ENCODE measurements at places on chromosomes 16 and 17.

- DNase-seq = no peak
Observed at GRCh38 chr17:78315355-78316114, 44.3 kb downstream of the SOCS3 start.

GRCh38 chr17:42848093-42848492, 2.9 kb upstream of the AOC3 start:
- no peak for DNase-seq

- DNase-seq = peak; percentile 4
Observed at GRCh38 chr17:50593321-50593720, 32.8 kb downstream of the CACNA1G start.

DNA sequence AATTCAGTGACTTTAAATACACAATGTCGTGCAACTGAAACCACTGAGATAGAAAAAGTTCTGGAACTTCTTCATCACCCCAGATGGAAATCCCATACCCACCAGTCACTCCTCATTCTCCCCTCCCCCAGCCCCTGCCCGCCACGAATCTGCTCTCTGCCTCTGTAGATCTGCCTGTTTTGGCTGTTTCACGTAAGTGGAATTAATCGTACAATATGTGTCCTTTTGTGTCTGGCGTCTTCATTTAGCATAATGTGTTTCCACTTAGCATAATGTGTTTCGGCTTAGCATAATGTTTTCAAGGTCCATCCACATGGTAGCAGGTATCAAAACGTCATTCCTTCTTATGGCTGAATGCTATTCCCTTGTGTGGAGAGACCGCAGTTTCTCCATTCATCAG, 3.5 kb upstream of the SPPL2C start:
- DNase-seq = no peak

DNA sequence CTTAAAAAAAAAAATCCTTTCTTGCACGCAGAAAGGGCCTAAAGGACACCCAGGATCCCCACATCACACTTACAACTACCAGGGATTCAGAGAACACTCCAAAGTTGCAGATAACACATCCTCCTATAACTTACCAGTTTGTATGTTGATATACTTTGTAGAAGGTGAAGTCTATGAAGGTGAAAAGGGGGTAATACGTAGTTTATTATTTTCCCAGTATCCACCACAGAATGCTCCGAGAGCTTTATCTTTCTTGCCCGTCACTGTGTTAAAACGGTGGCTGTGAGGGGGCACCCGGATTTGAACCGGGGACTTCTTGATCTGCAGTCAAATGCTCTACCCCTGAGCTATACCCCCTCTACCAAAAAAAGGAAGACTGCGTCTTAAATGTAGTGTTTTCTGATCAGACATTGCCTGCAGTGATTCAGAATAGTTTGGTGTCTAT, 7.9 kb upstream of the RPL23 start:
- DNase-seq = no peak

- no peak for DNase-seq
Observed at GRCh38 chr16:74580833-74581232, 26.1 kb downstream of the GLG1 start.

DNA sequence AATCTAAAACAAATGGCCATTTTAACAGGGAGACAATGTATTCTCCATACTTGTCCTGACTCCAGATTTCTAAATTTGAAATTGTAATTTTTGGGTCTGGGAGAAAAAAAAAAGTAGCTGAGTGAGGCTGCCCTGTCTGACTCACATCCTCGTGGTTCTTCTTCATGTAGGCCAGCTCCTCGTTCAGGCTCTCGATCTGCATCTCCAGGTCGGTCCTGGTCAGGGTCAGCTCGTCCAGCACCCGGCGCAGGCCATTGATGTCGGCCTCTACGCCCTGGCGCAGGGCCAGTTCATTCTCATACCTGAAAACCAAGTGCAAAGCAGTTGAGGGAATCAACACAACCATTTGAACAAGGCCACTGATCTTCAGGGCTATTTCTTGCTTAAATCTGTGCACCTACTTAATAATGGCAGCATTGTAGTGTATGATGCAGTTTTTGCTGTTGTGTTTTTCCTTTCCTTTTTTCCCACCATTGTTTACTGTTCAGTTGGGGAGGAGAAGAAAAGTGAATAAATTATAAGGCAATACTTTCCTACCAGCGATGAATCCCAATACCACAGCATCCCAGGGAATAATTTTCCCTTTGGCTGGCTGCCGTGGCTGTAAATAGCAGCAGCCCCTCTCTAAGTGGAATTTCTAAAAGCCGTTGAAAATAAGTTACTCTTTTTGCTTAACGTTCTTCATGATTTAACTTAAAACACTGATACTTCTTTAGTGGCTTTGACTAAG, 2.2 kb downstream of the KRT12 start:
- no peak for DNase-seq

DNA sequence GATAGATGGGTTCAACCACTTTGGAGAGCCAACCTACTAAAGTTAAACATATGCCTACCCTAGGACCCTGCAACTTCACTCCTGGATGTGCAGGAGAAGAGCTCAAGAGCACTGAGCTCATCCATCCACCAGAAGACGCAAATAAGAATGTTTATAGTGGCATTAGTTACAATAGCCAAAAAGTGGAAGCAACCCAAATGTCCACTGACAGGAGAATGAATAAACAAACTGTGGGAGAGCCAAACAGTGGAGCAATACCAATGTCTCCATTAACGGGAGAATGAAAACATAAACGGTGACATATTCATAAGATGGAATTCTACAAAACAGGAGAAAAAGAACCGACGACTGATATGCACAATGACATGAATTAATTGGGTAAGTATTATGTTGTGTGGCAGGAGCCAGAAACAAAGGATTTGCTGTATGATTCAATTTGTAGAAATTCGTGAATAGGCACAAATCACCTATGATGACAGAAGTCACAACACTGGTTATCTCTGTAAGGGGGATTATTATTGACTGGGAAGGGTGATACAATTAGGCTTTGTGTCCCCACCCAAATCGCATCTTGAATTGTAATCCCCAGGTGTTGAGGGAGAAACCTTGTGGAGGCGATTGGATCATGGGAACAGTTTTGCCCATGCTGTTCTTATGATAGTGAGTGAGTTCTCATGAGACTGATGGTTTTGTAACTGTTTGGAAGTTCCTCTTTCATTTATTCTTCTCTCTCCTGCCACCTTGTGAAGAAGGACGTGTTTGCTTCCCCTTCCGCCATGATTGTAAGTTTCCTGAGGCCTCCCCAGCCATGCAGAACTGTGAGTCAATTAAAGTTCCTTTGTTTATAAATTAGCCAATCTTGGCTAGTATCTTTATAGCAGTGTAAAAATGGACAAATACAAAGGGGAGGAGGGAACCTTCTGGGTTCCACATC, 57.9 kb upstream of the PLCG2 start:
- DNase-seq = no peak

GRCh38 chr17:75487351-75488070, 27.8 kb downstream of the CASKIN2 start:
- no peak for DNase-seq

- no peak for DNase-seq
Observed at GRCh38 chr16:28923231-28923587, 1.8 kb downstream of the RABEP2 start.

DNA sequence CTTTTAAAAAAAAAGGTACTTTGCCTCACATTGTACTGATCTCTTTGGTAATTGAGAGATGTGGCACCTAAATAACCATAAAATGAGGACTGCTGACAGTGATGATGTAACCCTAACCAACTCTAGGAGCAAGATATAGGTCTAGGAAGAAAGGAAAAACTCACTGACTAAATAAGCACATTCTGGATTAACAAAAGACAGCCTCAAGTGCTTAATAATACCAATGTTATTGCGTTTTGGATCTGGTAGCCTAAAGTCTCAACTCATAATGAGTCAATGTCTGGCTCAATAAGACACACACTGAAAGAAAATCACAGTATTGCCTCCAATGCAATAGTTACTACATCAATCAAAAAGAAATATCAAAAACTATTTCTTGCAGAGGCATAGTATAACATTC, 3.0 kb downstream of the ERN1 start:
- no peak for DNase-seq

- no peak for DNase-seq
Observed at GRCh38 chr17:56347639-56348038, 194.4 kb downstream of the ANKFN1 start.
